Stimulated activated CD8-positive, alpha-beta memory T cell treated with anti-CD3 and anti-CD28 coated beads, Interleukin-12 subunit alpha, Interleukin-12 subunit beta, amount 100 ng/mL, for 1 hour (primary cell): ENCODE measurements at places on chromosomes 3 and 15.

DNA sequence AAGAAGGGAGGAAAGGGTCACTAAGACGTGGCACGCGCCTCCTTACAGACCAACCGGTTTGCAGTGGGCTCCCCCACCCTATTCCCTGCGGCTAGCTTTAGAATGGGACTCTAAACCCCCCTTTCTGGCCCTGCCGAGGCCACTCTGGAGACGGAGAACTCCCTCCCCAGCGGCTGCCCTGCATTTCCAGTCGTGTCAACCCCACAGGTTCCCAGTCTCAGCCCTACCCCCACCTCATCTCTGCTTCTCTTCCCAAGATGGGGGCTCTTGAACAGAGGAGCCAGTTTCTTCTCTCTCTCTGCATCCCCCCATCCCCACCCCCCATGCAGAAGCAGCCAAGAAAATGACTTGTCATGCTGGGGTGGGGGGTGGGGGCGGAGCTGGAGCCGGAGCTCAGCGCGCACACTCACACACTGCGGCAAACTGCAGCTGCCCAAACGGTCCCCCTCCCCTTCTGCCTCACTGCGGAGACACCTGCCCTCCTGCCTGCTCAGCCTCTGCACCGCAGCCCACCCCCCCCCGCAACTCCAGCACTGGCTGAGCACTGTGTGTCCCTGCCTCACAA lies 871 bp downstream of the MAP1A start:
- no peak for DNase-seq

DNA sequence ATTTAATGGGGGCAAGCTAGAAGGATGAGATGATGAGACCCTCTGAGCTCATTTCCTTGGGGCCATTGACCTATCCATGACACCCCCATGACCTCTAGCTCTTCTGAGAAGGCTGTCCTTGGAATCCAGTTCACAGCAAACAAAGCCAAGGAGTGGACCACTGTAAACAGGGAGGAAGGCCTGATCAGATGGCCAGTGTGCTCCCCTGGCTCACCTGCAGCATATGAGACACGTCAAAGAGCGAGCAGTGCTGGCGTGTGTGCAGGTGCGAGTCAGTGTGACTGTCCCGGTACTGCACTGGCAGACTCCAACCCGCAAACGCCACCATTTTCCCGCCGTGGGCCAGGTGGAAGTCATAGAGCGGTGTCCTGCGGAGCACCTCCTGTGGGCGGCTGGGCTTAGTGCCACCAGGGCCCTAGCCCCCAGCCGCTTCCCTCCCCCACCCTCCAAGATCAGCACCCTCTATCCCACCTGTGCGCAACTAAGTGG lies 339 bp downstream of the AMT start:
- no peak for DNase-seq

DNA sequence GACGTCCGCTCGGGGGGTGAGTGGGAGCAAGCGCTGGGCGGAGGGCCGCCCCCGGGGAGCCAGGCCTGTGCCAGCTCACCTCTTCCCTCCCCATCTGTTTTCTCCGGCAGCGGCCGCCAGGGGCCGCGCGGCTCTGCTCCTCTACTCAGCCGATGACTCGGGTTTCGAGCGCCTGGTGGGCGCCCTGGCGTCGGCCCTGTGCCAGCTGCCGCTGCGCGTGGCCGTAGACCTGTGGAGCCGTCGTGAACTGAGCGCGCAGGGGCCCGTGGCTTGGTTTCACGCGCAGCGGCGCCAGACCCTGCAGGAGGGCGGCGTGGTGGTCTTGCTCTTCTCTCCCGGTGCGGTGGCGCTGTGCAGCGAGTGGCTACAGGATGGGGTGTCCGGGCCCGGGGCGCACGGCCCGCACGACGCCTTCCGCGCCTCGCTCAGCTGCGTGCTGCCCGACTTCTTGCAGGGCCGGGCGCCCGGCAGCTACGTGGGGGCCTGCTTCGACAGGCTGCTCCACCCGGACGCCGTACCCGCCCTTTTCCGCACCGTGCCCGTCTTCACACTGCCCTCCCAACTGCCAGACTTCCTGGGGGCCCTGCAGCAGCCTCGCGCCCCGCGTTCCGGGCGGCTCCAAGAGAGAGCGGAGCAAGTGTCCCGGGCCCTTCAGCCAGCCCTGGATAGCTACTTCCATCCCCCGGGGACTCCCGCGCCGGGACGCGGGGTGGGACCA lies 632 bp upstream of the CRELD1 start:
- DNase-seq, result peak; percentile 77

DNA sequence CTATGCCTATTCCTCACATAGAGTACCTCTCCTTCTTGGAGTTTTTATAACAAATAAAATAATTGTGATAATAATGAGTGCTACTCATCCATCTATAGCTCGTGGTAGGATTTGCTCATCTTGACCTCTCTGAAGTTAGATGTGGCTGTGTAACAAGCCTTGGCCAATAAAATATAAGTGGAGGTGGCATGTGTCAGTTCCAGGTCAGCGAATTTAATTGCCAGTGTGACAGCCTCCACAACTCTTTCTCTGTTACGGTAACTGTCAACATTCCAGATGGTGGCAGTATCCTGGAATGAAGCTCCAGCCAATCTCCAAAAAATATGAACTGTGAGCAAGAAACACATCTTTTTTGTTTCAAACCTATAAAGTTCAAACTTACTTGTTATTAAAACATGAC lies 13.8 kb downstream of the CLRN1 start:
- no peak for DNase-seq

DNA sequence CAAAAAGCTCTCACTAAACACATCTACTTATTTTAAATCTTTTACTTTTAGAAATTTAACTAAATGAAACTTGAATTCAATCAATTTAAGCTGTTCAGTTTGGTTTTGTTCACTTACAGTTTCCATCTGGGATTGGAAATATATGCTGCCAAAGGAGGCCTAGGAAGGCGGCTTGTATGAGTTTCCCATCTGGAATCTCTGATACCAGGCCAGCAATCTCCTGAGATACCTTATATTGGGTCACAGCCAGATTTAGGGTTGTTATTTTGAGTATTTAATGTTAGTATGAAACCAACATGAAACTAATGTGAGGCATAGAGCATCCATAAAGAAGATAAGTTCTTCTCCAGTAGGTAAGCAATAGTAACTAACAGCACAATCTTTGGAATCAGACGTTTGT lies 94.6 kb downstream of the GMNC start:
- DNase-seq, result no peak

DNA sequence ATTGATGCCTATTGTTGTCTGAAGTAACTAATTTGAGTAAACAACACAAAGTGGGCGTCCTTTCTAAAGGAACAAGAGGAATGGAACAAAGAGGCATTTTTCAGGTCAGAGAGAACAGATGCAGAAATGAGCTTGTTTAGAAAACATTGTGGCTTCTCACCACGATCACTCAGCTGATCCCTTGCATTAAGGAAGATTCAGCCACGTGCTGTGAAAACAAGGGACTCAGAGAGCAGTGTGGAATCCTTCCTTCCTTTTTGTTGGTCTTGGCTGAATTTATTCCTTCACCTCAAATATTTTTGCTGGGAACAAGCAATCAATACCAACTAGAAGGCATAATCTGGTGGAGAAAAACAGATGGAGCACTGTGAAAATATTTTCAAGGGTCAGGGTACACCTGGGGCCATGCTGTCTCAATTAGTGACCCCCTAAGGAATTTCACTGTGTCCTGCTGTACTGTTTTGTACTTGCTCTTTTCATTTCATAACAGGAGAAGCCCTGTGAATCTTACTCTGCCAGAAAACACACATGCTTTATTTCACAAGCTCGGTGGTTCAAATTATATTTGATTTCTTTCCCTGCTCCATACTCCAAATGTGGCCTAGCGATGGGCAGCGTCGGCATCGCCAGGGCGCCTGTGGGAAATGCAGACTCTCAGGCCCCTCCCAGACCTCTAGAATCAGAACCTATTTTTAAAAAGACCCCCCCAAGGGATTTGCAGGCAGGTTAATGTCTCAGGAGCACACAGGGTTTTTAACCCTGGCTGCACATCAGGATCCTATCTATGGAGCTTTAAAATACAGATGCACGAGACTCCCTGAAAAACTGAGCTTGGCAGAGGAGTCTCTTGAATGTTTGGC lies 11.6 kb upstream of the SLC6A20 start:
- no peak for DNase-seq

- DNase-seq, result peak; percentile 47
Measured at GRCh38 chr15:28086175-28086703, 12.9 kb downstream of the OCA2 start.
